ENCODE measurements at places on chromosomes 4 and X.

GRCh38 chr4:80454040-80454439, 118.5 kb downstream of the CFAP299 start:
- DNase-seq: no peak
- H3K27ac ChIP-seq: no peak overlapping the region
- no peak overlapping the region for H3K4me3 ChIP-seq
- H3K27me3 ChIP-seq: no peaks in the 10 kb centered on the region
- no peaks in the 10 kb centered on the region for H3K4me1 ChIP-seq
- no peaks in the 10 kb centered on the region for H3K36me3 ChIP-seq

- H3K4me3 ChIP-seq: no peak overlapping the region
- no peaks in the 10 kb centered on the region for H3K36me3 ChIP-seq
- no peaks in the 10 kb centered on the region for H3K27me3 ChIP-seq
- H3K27ac ChIP-seq: no peak overlapping the region
- DNase-seq: no peak
Measured at GRCh38 chr4:141473026-141473540, 163.3 kb upstream of the IL15 start.

GRCh38 chrX:103941201-103941975, 21.0 kb upstream of the TMSB15B start:
- H3K4me3 ChIP-seq: no peak overlapping the region
- peaks cover 12% of the 10 kb centered on the region for H3K4me1 ChIP-seq
- no peaks in the 10 kb centered on the region for H3K27me3 ChIP-seq
- DNase-seq: no peak
- no peak overlapping the region for H3K27ac ChIP-seq

DNA sequence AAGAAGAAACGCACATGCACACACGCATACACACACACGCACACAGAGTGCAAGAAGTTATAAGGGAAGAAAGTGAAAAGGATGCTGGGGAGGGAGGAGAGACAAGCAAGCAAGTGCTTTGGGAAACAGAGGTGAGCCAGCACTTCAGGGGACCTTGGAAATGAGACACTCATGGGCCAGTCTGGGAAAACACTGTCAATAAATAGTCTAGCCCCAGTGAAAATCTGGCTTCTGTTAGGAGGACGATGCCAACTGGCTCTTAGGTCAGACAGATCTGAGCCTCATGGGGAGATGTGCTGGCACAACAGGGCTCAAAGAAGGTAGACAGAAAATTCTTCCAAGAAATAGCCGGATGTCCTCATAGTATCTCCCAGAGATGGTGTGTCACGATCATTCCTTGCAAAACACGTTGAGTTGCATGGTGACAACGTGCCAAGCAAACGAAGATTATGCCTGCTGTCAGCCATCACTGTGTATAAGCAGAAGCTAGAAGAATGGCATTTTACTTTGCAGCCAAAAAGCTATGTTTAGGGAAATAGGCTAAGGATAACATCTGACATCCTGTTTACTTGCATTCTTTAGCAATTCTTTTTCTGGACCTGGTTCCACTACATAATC, 557 bp upstream of the ARHGEF6 start:
- H3K4me3 ChIP-seq: peak overlapping the region; percentile 95
- peaks cover 37% of the 10 kb centered on the region for H3K36me3 ChIP-seq
- H3K27me3 ChIP-seq: no peaks in the 10 kb centered on the region
- H3K4me1 ChIP-seq: peaks cover 47% of the 10 kb centered on the region

- no peaks in the 10 kb centered on the region for H3K27me3 ChIP-seq
- no peak overlapping the region for H3K27ac ChIP-seq
- no peak for DNase-seq
- no peak overlapping the region for H3K4me3 ChIP-seq
Measured at GRCh38 chr4:36000941-36001557, 243.3 kb downstream of the ARAP2 start.

- peaks cover 11% of the 10 kb centered on the region for H3K4me1 ChIP-seq
- no peaks in the 10 kb centered on the region for H3K36me3 ChIP-seq
- peaks cover 35% of the 10 kb centered on the region for H3K27me3 ChIP-seq
- DNase-seq: no peak
- H3K27ac ChIP-seq: no peak overlapping the region
Measured at GRCh38 chr4:104486716-104487504, 7.8 kb downstream of the CXXC4 start.

GRCh38 chrX:13276991-13277390, 42.9 kb downstream of the ATXN3L start:
- H3K27ac ChIP-seq: no peak overlapping the region
- DNase-seq: no peak
- no peaks in the 10 kb centered on the region for H3K27me3 ChIP-seq
- H3K4me3 ChIP-seq: no peak overlapping the region

- no peak overlapping the region for H3K4me3 ChIP-seq
- no peak overlapping the region for H3K27ac ChIP-seq
- H3K4me1 ChIP-seq: no peaks in the 10 kb centered on the region
- H3K36me3 ChIP-seq: no peaks in the 10 kb centered on the region
Measured at GRCh38 chrX:110402850-110403221, 44.2 kb downstream of the RTL9 start.

Measured in T-helper 2 cell treated with Interferon-gamma antibody and Interleukin-4, amounts not matched to agents 5 μg/mL and 100 μg/mL, for 36 hours (primary cell).